Keratinocyte (primary cell): ENCODE measurements at places on chromosomes 11 and 22. TPM values are rescaled to one million over a fixed set of nuclear protein-coding genes. Genes with fewer than 3 reads are reported as not detected.

Gene UPB1
- polyA plus RNA-seq, result 0.03 TPM in 1 of 3 replicates, not detected in the others

DNA sequence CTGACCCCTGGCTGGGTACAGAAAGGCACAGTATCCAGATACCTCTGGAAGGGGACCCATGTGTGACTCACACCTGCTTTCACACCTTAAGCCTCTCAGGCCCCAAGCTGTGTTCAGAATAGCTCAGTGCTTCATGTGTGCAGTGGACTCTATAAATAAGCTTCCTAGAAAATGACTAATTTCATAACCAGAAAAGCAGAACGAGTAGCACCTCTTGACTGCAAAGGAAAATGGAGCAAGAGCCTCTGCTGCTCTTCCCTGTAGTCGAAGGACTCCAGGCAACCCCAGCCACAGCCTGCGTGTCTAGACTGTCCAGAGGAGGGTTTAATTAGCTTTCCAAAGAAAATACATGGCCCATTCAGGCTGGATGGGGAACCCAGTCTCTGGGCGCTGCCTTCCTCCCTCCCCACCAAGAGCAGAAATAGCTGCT, 23.1 kb downstream of the PTPN5 start:
- no peak overlapping the region for H3K27ac ChIP-seq
- no peak overlapping the region for H3K4me3 ChIP-seq
- H3K27me3 ChIP-seq, result no peaks in the 10 kb centered on the region

- H3K36me3 ChIP-seq, result no peaks in the 10 kb centered on the region
- no peak overlapping the region for H3K4me3 ChIP-seq
- H3K27me3 ChIP-seq, result no peaks in the 10 kb centered on the region
Measured at GRCh38 chr22:35661464-35661863, 13.2 kb downstream of the APOL6 start.

- H3K4me1 ChIP-seq, result peaks cover 2% of the 10 kb centered on the region
- H3K36me3 ChIP-seq, result peaks cover 20% of the 10 kb centered on the region
- H3K4me3 ChIP-seq, result no peak overlapping the region
- DNase-seq, result no peak
Measured at GRCh38 chr11:134238956-134239355, 14.2 kb downstream of the THYN1 start.

DNA sequence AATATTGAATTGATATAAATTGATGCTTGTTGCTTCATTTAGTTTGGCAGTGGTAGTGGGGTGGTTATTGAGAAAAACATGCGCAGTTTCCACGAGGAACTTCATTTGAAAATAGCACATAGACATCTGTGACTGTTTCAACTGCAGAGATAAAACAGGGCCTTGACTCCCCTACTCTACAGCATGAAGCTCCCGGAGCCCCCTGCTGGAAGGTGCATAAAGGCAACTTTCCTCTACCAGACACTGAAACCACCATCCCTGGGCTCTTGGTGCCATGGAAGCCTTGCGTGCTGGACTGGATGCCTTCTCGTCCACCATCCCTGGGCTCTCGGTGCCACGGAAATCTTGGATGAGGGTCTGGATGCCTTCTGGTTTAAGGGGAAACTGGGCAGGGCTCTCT, 195.9 kb downstream of the CSNK2A3 start:
- no peak overlapping the region for H3K4me3 ChIP-seq
- peaks cover 16% of the 10 kb centered on the region for H3K27me3 ChIP-seq
- H3K36me3 ChIP-seq, result no peaks in the 10 kb centered on the region
- H3K27ac ChIP-seq, result no peak overlapping the region

Gene C1QTNF4
- 0.10 TPM in 1 of 3 replicates, not detected in the others for polyA plus RNA-seq

- H3K27me3 ChIP-seq, result no peaks in the 10 kb centered on the region
- no peak overlapping the region for H3K4me3 ChIP-seq
- no peaks in the 10 kb centered on the region for H3K36me3 ChIP-seq
- DNase-seq, result no peak
- no peak overlapping the region for H3K27ac ChIP-seq
Measured at GRCh38 chr11:28697920-28698827, 590.0 kb downstream of the METTL15 start.

GRCh38 chr22:43090130-43090789, 1.1 kb upstream of the TTLL1 start:
- peak; percentile 74 for DNase-seq
- no peaks in the 10 kb centered on the region for H3K36me3 ChIP-seq
- H3K4me1 ChIP-seq, result peaks cover 18% of the 10 kb centered on the region

Gene CYB5R2
- 24.7 to 37.0 TPM (median 34.3 TPM) in 3 replicates for polyA plus RNA-seq

- H3K36me3 ChIP-seq, result no peaks in the 10 kb centered on the region
- no peak for DNase-seq
- H3K4me1 ChIP-seq, result no peaks in the 10 kb centered on the region
- no peak overlapping the region for H3K27ac ChIP-seq
- H3K4me3 ChIP-seq, result no peak overlapping the region
- no peaks in the 10 kb centered on the region for H3K27me3 ChIP-seq
Measured at GRCh38 chr11:105000797-105001196, 22.2 kb downstream of the CASP5 start.

DNA sequence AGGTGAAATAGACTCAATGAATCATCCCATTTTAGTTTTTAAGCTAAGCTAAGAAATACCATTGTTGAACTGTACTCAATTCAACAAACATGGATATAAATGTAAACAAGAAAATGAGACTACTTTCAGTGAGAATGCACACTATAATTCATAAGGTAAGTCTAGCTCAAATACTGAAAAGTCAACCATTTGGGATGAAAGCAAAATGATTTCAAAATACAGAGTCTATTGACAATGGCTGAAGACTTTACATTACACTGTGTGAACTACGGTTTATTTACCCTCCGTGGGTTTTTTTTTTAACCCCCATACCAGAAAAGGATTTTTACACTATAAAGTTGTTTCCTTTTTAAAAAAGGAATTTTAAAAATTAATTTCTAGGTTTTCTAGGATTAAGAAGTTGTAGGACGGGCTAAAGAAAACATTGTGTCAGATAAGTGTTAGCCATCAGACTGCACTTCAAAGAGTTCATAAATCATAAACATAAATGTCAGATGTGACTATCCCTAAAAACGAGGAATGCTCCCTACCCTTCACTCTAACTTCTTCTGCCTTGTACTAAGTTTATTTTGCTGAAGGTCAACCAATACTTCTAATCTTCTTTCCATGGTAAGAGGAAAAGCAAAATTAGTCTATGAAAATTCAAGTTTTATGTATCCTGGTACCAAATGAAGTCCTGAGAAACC, 83.0 kb downstream of the FCHSD2 start:
- H3K4me3 ChIP-seq, result no peak overlapping the region
- no peaks in the 10 kb centered on the region for H3K27me3 ChIP-seq
- H3K27ac ChIP-seq, result no peak overlapping the region
- no peaks in the 10 kb centered on the region for H3K36me3 ChIP-seq
- H3K4me1 ChIP-seq, result peaks cover 8% of the 10 kb centered on the region
